Activated CD8-positive, alpha-beta memory T cell treated with anti-CD3 and anti-CD28 coated beads, Interleukin-2, amount 10 ng/mL, durations not matched to agents 7 days and 5 days (primary cell): ENCODE measurements at places on chromosomes 7 and 10. TPM values are rescaled to one million over a fixed set of nuclear protein-coding genes. Genes with fewer than 3 reads are reported as not detected.
A peak's percentile ranks its signal among the peaks of the same experiment; 100 is the strongest.

Gene PPP3CB
- total RNA-seq, result 49.1 TPM

DNA sequence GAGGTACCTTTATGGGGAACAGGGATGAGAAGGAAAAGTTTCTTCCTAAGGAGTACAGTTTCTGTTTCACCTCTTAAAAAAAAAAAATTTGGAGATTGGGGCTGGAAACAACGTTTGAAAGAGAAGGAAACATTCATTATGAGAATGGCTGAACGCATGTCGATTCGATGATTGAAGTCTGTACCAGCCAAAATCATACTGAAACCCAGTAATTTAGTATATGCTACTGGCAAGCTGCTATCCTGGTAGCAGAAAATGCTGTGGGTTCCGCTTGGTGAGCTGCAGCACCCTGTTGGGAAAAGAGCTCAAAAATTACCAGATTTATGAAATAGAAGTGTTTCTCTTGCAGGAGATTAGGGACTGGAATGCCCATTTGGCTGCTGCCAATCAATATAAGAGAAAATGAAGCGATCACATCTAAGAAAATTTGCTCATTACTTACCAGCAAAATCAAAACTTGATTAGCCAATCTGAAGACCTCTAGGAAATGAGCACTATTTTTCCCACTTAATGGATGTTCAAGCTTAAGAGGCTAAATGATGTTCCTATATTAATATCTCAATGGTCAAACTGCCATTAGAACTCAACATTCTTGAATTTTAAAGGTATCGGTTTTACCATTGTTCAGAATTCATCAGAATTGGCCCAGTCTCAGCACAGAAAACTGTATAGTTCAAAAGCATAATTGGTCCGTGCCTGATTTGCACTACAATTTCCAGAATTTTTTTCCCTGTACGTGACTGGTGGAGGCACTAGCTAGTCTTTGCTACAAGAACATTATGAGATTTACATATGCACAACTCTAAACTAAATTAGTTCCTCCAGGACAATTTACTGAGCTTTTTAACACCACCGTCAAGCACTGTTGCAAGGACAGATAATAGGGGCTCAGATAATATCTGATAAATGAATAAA lies 1.2 kb upstream of the ITGB1 start:
- H3K4me3 ChIP-seq, result peak overlapping the region; percentile 93
- H3K4me1 ChIP-seq, result peaks cover 48% of the 10 kb centered on the region
- no peaks in the 10 kb centered on the region for H3K27me3 ChIP-seq
- peak overlapping the region; percentile 95 for H3K27ac ChIP-seq

Gene CADPS2
- total RNA-seq, result not detected

- H3K27ac ChIP-seq, result no peak overlapping the region
- no peaks in the 10 kb centered on the region for H3K36me3 ChIP-seq
- H3K4me3 ChIP-seq, result no peak overlapping the region
- no peaks in the 10 kb centered on the region for H3K27me3 ChIP-seq
Observed at GRCh38 chr10:102537367-102537766, 33.6 kb downstream of the SUFU start.

GRCh38 chr7:84970670-84971069 lies 216.2 kb downstream of the SEMA3D start:
- H3K27ac ChIP-seq, result no peak overlapping the region
- H3K4me1 ChIP-seq, result no peaks in the 10 kb centered on the region
- H3K36me3 ChIP-seq, result no peaks in the 10 kb centered on the region
- no peaks in the 10 kb centered on the region for H3K27me3 ChIP-seq

DNA sequence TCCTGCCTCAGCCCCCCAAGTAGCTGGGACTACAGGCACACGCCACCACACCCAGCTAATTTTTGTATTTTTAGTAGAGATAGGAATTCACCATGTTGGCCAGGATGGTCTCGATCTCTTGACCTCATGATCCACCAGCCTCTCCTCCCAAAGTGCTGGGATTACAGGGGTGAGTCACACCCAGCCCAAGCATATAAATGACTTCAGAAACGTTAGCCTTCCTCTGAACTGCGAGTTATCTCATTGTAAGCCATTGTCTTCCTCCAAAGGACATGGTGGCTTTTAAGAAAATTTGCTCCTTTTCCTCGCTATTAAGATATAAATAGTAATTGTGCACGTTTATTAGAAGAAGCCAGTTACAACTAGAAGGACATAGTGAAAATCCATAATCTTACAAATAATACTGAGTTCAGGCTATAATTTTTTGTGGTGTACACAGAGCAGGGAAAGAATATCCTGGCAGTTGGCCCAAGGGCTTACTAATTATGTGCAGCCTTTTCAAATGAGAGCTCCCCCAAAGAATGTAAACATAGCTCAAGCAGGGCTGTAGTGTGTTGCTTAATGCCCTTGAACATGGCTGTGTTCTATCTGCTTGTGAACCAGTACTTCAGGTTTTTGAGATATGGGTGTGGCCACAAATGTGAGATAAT lies 495.8 kb downstream of the PARD3 start:
- no peak overlapping the region for H3K4me3 ChIP-seq
- H3K36me3 ChIP-seq, result no peaks in the 10 kb centered on the region
- DNase-seq, result no peak
- H3K27me3 ChIP-seq, result no peaks in the 10 kb centered on the region
- no peaks in the 10 kb centered on the region for H3K4me1 ChIP-seq

Gene HOXA5
- total RNA-seq, result not detected

GRCh38 chr10:132593900-132594876 lies 56.6 kb downstream of the INPP5A start:
- H3K4me3 ChIP-seq, result no peak overlapping the region
- H3K4me1 ChIP-seq, result peaks cover 20% of the 10 kb centered on the region
- H3K27me3 ChIP-seq, result peaks cover 5% of the 10 kb centered on the region
- H3K36me3 ChIP-seq, result peaks cover 12% of the 10 kb centered on the region
- no peak for DNase-seq

- no peak overlapping the region for H3K27ac ChIP-seq
- no peaks in the 10 kb centered on the region for H3K36me3 ChIP-seq
- no peak for DNase-seq
- no peak overlapping the region for H3K4me3 ChIP-seq
- no peaks in the 10 kb centered on the region for H3K4me1 ChIP-seq
Observed at GRCh38 chr10:97153270-97153850, 32.4 kb downstream of the SLIT1 start.

DNA sequence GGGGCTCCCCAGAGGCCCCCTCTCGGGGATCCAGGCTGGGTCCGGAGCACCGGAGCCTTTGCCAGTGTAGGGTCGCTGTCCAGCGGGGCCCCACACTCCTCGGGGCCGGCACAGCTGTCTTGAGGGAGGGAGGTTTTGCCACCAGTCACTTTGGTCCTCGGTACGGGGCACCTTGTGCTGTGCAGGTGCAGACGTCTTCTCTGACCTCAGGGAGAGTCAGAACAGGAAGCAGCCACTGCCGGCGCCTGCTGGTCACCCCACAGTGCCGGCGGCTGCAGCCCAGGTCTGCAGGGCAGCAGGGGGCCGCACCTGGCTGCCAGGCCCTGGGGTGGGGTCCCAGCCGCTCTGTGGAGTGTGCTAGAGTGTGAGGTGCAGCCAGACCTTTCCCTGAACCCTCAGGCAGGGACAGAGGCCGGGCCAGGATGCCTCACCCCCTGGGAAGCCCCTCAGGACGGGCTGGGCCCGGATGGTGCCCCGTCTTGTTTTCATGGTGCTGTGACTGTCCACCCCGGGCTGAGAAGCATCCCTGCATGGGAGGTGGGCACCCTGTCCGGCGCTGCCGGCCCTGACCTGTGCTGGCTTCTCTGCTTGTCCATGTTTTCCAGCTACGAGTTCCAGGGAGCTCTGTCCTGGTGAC lies 8.2 kb downstream of the MAFK start:
- H3K27me3 ChIP-seq, result no peaks in the 10 kb centered on the region
- DNase-seq, result no peak
- no peak overlapping the region for H3K4me3 ChIP-seq
- H3K4me1 ChIP-seq, result peaks cover 10% of the 10 kb centered on the region
- no peak overlapping the region for H3K27ac ChIP-seq

Gene IDI2
- total RNA-seq, result not detected

Gene OR6V1
- not detected for total RNA-seq

Gene INMT
- total RNA-seq, result 0.12 TPM

GRCh38 chr10:61877887-61878739 lies 23.4 kb upstream of the ARID5B start:
- no peak overlapping the region for H3K27ac ChIP-seq
- H3K36me3 ChIP-seq, result no peaks in the 10 kb centered on the region
- no peak overlapping the region for H3K4me3 ChIP-seq
- no peak for DNase-seq
- H3K27me3 ChIP-seq, result no peaks in the 10 kb centered on the region
- H3K4me1 ChIP-seq, result peaks cover 9% of the 10 kb centered on the region

- no peak for DNase-seq
- H3K4me3 ChIP-seq, result no peak overlapping the region
- H3K4me1 ChIP-seq, result peaks cover 7% of the 10 kb centered on the region
- peaks cover 11% of the 10 kb centered on the region for H3K27me3 ChIP-seq
Observed at GRCh38 chr7:139871331-139871730, 42.3 kb downstream of the TBXAS1 start.

GRCh38 chr10:84837041-84837812 lies 508.8 kb downstream of the CCSER2 start:
- H3K4me3 ChIP-seq, result no peak overlapping the region
- H3K27me3 ChIP-seq, result no peaks in the 10 kb centered on the region
- DNase-seq, result no peak
- H3K36me3 ChIP-seq, result no peaks in the 10 kb centered on the region
- no peaks in the 10 kb centered on the region for H3K4me1 ChIP-seq

Gene UTF1
- total RNA-seq, result not detected

DNA sequence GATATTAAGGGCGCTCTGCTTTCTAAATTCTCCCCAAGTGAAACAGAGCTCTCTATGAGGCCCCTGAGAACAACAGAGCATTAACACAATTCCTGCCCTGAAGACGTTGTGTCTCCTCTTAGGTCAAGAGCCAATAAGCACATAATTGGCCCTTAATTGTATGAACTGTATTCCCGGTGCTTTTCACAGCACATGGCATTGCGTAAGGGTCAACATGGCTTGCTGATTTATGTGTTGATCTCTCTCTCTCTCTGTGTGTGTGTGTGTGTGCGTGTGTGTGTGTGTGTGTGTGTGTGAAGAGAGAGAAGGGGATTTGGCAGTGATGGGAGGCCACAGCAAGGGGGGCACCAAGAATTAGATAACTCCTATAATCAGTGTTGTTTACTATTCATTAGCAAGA lies 40.5 kb downstream of the LYZL1 start:
- H3K27ac ChIP-seq, result no peak overlapping the region
- H3K4me1 ChIP-seq, result no peaks in the 10 kb centered on the region
- peaks cover 8% of the 10 kb centered on the region for H3K27me3 ChIP-seq
- H3K36me3 ChIP-seq, result no peaks in the 10 kb centered on the region

Gene IFIT1B
- 0.29 TPM for total RNA-seq

Gene GBX1
- not detected for total RNA-seq

DNA sequence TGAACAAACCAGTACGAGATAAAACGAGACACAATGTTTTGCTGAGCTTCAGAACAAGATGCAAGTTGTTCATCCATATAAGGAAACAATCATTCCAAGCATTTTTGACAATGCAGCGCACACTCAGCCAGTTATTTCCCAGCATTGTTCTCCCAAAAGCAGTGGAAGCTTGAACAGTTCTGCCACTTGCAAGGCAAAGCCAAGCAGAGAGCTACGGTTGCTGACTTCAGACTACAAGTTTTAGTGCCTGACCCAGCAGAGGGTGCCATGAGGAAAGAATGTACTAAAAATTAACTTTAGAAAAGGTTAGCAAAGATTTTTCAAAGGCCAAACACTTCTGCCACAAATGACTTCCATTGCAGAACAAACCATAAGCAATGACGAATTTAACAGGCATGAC lies 152.5 kb downstream of the SLC25A13 start:
- H3K27me3 ChIP-seq, result no peaks in the 10 kb centered on the region
- peaks cover 5% of the 10 kb centered on the region for H3K36me3 ChIP-seq
- no peak overlapping the region for H3K4me3 ChIP-seq
- no peaks in the 10 kb centered on the region for H3K4me1 ChIP-seq

DNA sequence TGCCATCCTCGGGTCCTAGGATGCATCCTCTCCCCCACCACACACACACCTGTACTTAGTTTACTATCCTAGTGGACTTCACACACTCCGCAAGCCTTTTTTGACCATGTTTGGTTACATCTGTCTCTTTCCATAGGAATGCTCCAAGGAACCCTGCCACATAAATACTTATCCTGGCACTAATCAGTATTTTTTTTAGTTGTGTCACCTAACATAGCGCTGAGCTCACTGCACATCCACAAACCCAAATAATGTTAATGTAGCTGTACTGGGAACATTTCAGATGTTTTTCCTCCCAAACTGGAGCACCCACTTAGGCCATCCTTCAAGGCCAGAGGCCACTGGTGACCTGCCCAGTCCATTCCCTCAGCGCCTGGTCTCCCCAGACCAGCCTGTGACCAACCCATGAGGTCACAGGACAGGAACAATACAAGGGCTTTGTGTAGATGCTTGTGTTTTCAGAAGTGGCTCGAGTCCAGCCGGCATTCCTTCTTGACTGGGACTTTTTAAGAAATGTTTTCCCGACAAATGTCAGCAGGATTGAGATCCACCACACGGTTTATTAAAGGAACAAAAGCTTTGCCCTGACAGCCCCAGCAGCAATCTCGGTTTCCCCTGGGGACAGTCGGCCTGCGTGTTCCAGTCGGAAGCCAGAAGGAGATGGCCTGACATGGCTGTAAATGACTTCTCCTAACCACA lies 181.4 kb downstream of the JCAD start:
- peaks cover 3% of the 10 kb centered on the region for H3K27me3 ChIP-seq
- H3K27ac ChIP-seq, result no peak overlapping the region
- no peaks in the 10 kb centered on the region for H3K36me3 ChIP-seq
- no peak for DNase-seq

- no peak overlapping the region for H3K4me3 ChIP-seq
- no peaks in the 10 kb centered on the region for H3K36me3 ChIP-seq
- H3K27me3 ChIP-seq, result no peaks in the 10 kb centered on the region
- H3K4me1 ChIP-seq, result no peaks in the 10 kb centered on the region
- no peak overlapping the region for H3K27ac ChIP-seq
Observed at GRCh38 chr10:58867683-58868082, 308.8 kb upstream of the PHYHIPL start.

DNA sequence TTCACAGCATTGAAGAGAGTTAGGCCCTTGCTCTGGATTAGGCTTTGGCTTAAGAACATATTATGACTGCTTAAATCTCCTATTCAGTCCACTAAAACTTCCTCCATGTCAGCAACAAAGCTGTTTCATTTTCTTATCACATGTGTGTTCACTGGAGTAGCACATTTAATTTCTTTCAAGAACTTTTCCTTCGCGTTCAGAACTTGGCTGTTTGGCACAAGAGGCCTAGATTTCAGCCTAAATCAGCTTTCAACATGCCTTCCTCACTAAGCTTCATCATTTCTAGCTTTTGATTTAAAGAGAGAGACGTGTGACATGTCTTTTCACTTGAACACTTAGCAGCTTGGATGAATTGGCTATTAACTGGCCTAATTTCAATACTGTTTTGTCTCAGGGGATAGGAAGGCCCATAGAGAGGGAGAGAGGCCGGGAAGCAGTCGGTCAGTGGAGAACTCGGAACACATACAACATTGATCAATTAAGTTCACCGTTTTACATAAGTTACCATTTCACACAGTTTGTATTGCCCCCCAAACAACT lies 885.2 kb upstream of the AUTS2 start:
- H3K27me3 ChIP-seq, result no peaks in the 10 kb centered on the region
- H3K36me3 ChIP-seq, result no peaks in the 10 kb centered on the region
- H3K4me3 ChIP-seq, result no peak overlapping the region
- H3K4me1 ChIP-seq, result no peaks in the 10 kb centered on the region
- no peak for DNase-seq
- no peak overlapping the region for H3K27ac ChIP-seq

Gene GHRHR
- not detected for total RNA-seq

Gene PAPSS2
- 0.06 TPM for total RNA-seq
